ENCODE measurements at places on chromosomes 4 and X.

DNA sequence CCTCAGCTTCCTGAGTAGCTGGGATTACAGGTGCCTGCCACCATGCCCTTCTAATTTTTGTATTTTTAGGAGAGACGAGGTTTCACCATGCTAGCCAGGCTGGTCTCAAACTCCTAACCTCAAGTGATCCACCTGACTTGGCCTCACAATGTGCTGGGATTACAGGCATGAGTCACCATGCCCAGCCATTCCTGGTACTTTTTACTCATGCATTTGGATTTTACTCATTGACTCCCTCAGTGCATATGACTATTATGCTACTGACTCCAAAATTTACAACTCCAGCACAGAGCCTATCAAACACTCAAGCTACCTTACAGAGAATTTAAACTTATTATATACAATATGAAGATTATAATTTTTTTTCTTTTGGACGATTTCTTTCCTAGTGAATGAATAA lies 199.9 kb downstream of the CXXC4 start:
- DNase-seq, result no peak

DNA sequence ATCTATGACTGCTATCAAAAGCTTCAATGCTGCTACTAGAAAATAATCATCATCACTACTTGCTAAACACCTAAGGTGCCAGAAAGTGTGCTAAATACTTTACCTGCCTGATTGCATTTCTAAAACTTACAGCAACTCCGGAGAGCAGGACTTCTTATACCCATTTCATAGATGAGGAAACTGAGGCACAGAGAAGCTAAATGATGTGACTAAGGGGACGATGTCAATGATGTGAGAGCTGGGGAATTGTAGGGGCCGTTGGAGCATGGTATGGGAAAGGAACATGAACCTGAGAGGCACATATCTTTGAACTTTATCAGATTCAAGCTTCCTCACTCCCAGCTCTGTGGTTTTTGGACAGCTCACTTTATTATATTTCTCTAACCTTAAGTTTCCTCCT lies 38.7 kb downstream of the CCKAR start:
- DNase-seq, result no peak

GRCh38 chr4:76666944-76667532 lies 230.9 kb downstream of the SOWAHB start:
- DNase-seq, result no peak

- DNase-seq, result no peak
Observed at GRCh38 chr4:56066493-56066892, 117.7 kb downstream of the CEP135 start.

DNA sequence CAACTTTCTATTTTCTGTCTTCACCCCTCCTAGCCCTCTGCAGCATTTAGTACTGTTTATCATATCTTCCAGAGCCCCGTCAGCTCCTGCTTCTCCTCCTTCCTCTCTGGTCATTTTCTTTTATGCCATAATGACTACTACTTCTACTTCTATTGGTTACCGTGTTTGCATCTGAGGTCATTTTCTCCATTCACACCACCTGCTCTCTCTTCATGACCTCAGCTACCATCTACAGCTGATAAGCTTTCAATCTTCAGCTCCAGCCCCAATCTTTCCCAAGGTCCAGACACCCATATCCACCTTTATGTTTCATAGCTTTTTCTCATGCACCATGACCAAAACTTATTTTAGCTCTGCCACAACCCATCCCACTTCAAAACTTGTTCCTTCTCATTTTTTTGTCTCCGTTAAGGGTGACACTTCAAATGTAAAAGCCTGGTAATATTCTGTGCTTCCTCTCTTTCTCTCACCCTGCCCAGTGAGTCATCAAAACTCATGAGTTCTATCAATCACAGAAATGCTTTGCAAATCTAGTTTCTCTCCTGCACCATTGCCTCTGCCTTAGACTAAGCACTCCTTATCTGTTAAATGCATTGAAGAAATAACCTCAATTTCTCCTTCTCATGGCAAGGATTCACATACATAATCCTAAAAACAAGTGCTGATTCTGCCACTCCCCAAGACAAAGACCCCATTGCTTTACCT lies 71.3 kb upstream of the IQCM start:
- DNase-seq, result no peak

DNA sequence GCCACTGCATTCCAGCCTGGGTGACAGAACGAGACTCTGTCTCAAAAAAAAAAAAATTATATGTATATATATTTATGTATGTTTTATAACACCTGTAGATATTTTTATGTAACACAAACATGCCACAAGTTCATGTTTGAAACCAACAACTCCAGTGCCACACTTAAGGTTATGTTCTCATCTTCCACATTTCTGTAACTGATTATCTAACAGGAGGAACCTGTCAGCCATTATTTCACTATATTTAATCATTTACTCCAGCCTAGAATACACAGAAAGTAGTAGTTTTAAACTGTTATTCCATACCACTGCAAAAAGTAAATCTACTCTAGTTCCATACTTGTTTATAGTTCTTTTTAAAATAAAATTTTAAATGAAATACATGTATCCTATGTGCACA lies 32.3 kb downstream of the MCUB start:
- no peak for DNase-seq

DNA sequence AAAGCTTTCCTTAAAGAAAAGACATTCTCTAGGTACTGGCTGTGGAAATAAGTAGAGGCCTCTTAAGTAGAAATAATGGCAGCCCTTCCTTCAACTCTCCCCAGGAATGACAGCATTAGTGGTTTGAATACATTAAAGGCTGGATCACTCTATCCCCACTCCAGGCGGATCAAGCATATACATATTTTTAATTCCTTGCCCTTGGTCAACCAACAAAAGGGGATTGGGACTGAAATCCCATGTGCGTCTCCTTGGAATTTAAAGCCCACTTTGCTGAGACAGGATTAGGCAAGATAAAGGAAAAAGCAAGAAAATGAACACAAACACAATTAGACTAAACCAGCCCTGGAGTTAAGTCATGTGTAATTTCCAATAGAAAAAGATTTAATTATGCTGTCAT lies 391.3 kb downstream of the PPP1R2C start:
- no peak for DNase-seq

DNA sequence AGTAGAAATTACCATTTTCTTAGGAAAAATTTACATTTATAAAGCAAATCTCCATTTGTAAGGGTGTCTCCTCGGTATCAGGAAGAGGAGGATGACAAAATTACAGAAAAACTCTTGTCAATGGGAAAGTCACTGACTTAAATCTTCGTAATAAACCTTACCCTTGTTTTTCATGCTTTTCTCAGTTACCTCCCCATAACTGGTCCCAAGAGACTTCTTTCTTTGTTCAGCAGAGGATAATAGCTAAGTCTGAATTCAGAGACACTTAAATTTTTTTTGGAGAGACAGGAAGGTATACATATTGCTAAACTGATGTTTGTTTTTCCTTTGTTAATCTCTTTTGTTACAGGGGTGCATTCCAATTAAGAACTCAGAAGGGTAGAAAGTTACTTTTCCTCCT lies 125.5 kb upstream of the JADE1 start:
- no peak for DNase-seq

DNA sequence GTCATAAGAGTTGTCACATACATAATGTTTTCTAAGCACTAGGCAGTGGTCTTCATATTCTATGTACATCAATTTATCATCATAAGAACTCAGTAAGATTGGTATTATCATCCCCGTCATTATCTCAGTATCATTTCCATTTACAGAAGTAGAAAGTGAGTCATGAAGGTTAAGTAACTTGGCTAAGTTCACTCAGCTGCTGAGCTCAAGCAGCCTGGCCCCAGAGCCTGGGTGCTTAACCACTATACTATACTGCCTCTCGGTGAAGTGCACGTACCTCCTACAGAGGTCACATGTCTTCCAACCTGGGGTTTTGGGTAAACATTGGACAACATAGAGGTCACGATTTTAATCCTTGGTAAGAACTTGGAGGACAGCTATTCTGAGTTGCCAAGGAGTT lies 161.5 kb upstream of the GATB start:
- no peak for DNase-seq

DNA sequence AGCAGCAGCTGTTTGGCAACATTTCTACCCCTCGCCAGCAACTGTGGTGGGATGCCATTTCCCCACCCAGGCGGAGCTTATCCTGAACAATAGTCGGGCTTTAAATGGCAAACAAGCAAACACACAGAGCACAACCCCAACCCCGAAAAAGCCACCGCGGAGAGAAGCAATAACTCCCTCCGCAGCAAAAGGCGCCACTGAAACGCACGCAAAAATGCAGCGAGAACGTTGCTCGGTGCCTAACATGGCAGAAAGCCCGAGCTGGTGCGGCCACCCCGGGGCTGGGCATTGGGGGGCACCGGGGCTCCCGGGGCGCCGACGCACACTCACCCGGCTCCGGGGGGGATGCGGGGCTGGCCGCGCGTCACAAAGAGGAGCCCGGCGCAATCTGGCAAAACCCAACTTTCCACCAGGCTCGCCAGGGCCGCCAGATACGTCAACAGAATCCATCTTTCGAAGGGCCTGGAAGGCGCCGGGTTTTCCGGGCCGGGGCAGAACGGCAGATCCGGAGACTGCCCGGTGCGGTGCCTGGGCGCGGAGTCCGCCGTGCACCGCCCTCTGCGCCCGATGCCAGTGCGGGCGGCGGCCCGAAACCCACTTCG lies 818 bp downstream of the RAI2 start:
- no peak for DNase-seq

- DNase-seq, result no peak
Observed at GRCh38 chr4:119299260-119299671, 22.7 kb downstream of the FABP2 start.
